Right renal cortex interstitium (tissue), 3 donors: ENCODE measurements at places on chromosomes 2 and 18. TPM values are rescaled to one million over a fixed set of nuclear protein-coding genes. Genes with fewer than 3 reads are reported as not detected.

DNA sequence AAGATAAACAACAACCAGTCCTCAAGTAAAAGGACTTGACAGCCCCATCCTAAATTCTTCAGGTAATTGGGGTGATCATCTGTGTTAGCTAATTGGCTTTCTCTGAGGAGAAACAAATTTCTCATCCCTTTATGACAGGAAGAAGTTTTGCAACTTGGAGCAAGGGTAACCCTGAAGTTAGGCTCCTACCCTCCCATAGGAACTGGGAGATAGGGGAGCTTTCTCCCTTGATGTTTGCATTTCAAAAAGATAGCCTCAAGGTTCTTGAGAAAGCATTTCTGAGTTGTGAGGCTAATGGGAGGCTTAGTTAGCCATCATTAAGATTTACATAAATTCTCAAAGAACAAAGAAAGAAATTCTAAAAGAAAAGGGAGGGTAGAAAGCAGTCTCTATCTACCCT lies 95.4 kb downstream of the MAP2 start:
- DNase-seq = no peak

- no peak for DNase-seq
These were observed 134.4 kb downstream of the COL4A4 start for GRCh38 chr2:227029426-227030105.

DNA sequence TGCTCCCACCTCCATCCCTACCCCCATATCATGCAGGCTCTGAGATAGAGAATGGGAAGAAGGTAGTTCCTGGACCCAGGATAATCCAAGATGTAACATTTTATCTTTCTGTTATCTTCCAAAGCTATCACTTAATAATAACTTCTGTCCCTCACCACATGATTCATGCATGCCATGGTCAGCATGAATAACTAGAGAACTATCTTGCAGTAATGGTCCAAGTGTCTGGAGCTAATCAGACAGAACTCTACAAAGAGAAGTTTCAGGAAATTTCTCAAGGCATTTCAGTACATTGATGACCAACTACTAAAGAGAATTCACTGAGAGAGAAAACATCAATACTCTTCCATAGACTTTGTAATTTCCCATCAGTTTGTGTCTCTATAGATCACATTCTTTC lies 1469.7 kb upstream of the PIK3C3 start:
- DNase-seq = no peak

GRCh38 chr2:104836841-104837240 lies 17.1 kb upstream of the POU3F3 start:
- no peak for DNase-seq

GRCh38 chr2:54995553-54995952 lies 54.7 kb downstream of the RTN4 start:
- no peak for DNase-seq

- DNase-seq = no peak
These were observed 779 bp upstream of the LYPD6 start for GRCh38 chr2:149329489-149330126.

- no peak for DNase-seq
These were observed 136.7 kb upstream of the CDH2 start for GRCh38 chr18:28313602-28314001.

The DPP10 gene
- 9.0 TPM for polyA plus RNA-seq

The ST6GAL2 gene
- 12.8 TPM for polyA plus RNA-seq

The VWC2L gene
- polyA plus RNA-seq = 0.07 TPM

The ANKRD29 gene
- polyA plus RNA-seq = 0.78 TPM
